OCI-LY7 (cell line): ENCODE measurements at places on chromosomes 16 and 17. TPM values are rescaled to one million over a fixed set of nuclear protein-coding genes. Genes with fewer than 3 reads are reported as not detected.

- no peak for DNase-seq
These were observed 168.9 kb downstream of the CBLN1 start for GRCh38 chr16:49112754-49113153.

- peak; percentile 58 for DNase-seq
These were observed 72.6 kb downstream of the MGAT5B start for GRCh38 chr17:76940738-76941350.

DNA sequence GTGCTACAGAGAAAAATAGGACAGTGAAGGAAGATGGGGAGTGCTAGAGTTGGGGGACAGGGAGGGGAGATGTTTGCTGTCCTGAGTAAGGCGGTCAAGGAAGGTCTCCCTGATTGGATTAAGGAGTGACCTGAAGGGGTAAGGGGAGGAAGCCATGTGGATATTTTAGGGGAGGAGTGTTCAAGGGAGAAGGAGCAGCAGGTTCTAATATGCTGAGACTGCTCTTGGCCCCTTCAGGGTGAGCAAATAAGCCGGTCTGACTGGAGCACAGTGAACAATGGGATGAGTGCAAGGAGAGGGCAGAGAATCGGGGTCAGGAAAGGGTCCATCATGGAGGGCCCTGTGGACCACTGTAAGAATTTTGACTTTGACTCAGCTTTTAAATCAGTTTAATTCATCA is 188.8 kb downstream of the IRX3 start:
- DNase-seq: no peak

- DNase-seq: no peak
These were observed 4.1 kb downstream of the FXR2 start for GRCh38 chr17:7610641-7611040.

- DNase-seq: no peak
These were observed 17.7 kb downstream of the GLP2R start for GRCh38 chr17:9843152-9844010.

DNA sequence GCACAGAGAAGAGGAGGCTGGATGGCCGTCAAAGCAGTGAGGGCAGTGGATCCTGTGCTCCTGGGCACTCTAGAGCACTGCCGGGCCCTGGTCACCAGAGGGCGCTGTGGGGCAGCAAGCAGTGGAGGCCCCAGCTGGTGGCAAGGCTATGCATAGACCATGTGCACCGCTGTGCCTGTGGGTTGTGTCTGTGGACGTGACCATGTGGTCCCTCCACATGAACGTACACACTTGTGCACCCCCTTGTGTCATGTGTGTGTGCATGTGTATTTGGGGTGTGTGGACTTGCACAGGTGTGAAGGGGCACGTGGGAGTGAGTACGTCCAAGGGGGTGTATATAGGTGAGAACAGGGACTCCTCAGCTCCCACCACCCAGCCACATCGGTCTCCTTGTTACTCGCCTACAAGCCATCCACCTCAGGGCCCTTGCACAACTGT is 4.4 kb upstream of the MAP2K3 start:
- DNase-seq: peak; percentile 91

DNA sequence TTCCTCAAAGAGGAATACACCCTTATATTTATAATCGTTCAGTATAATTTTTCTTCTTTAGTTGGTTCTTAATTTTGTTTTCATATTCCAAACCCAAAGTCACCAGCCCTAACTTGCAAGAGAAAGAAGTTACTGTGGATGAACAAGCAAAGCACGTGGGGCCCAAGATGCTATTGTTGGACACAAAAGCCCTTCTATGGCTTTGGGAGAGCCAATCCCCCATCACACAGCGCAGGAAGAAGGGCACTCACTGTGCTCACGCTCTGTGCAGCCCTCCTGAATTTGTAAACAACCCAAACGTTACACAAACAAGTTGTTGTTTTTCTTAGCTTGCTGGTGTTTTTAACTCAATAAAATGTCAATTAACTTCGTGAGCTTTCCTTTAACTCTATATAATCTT is 22.5 kb downstream of the SPPL2C start:
- DNase-seq: no peak

GRCh38 chr17:44353672-44354331 is 8.7 kb downstream of the GRN start:
- no peak for DNase-seq

DNA sequence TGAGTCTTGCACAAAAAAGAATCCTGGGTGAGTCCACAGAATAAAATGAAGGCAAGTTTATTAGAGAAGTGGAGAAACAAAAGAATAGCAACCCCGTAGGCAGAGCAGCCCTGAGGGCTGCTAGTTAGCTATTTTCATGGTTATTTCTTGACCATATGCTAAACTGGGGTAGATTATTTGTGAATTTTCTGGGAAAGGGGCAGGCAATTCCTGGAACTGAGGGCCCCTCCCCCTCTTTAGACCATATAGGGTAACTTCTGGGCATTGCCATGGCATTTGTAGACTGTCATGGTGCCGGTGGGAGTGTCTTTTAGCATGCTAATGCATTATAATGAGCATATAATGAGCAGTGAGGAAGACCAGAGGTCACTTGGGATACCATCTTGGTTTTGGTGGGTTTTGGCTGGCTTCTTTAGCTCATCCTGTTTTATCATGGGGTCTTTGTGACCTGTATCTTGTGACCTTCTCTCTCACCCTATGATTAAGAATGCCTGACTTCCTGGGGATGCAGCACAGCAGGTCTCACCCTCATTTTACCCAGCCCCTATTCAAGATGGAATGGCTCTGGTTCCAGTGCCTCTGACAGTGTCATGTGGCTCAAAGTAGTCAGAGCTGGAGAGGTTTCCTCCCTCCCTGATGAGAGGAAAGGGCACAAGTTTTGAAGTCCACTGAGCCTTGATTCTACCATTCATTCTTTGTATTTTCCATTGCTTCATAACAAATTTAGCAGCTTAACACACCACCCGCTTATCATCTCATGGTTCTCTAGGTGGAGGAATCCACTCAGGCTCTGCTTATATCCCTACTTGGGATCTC is 55.7 kb upstream of the LGALS9 start:
- DNase-seq: no peak

- peak; percentile 15 for DNase-seq
These were observed 24.4 kb upstream of the CRYM start for GRCh38 chr16:21302454-21302853.

GRCh38 chr17:2238432-2239169 is 65.0 kb downstream of the SMG6 start:
- DNase-seq: peak; percentile 68

Gene FBXL19
- total RNA-seq: 30.2 and 34.8 TPM in 2 replicates

Gene WSCD1
- not detected in 2 replicates for total RNA-seq

Gene CCDC92B
- not detected in 2 replicates for total RNA-seq

Gene PRSS8
- not detected in 2 replicates for total RNA-seq

Gene KRT15
- total RNA-seq: not detected in 2 replicates

Gene GAS7
- 0.46 and 1.5 TPM in 2 replicates for total RNA-seq

Gene FOXF1
- not detected in 2 replicates for total RNA-seq

Gene NGFR
- total RNA-seq: 0.10 and 0.17 TPM in 2 replicates

Gene ZNF747
- total RNA-seq: 17.2 and 20.8 TPM in 2 replicates
